Activated naive CD4-positive, alpha-beta T cell treated with anti-CD3 and anti-CD28 coated beads, Interleukin-2, amount 50 U/mL, for 16 hours (primary cell): ENCODE measurements at places on chromosomes 1 and 21.

DNA sequence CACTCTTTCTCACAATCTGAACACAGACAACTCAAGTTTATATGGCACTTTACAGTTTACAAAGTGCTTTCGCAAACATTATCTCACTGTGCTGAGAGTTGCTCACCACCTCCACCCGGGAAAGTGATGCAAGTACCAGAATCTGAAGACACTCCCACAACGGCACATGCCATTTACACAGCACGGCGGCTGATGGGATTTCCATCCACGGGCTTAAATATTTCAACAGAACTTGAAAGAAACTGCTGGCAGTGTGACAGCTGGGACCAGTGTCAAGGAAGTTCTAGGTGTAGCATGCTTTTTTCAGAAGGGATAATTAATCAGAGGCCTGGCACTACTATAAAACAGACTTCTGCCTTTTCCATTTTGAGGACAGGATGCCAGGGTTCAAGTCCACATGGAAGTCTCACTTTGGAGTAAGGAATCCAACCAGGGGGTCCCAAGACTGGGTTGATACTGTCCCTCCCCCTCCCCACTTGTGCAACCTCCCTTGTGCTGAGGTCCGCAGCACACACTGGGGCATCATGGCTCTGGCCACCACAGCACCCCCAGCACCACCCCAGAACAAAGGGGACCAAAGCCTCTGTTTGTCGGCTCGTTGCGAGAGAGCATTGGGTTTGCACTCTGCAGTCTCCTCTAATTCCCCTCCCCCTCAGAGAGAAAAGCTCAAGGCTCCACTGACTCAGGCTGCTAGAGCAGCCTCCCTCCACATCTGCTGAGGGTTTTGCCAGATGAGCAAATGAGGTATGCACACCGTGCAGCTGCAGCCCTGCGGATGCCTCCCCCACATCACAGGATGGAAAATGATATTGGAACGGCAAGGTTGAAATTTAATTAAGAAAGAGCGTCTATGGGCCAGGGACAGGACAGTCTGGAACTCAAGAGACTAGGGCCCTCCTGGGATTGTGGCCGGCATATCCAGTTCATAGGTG, 154.9 kb downstream of the TGFBR3 start:
- DNase-seq: peak; percentile 26

DNA sequence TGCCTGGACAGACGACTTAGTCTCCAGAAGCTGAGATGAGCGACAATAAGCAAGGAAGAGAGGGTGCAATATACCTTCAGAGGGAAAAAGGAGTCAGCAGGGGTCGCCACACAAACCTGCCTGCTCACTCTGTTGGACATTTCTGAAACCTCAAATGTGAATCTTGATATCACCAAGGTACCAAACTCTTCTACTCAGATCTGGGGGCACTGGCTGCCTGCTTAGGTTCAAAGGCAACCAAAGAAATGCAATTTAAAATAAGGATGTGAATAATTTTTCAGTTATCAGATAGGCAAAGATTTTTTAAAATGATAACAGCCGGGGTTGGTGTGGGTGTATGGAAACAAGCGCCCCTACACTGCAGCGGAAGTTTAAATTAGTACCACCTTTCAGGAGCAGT, 164.2 kb downstream of the HIVEP3 start:
- no peak for DNase-seq

DNA sequence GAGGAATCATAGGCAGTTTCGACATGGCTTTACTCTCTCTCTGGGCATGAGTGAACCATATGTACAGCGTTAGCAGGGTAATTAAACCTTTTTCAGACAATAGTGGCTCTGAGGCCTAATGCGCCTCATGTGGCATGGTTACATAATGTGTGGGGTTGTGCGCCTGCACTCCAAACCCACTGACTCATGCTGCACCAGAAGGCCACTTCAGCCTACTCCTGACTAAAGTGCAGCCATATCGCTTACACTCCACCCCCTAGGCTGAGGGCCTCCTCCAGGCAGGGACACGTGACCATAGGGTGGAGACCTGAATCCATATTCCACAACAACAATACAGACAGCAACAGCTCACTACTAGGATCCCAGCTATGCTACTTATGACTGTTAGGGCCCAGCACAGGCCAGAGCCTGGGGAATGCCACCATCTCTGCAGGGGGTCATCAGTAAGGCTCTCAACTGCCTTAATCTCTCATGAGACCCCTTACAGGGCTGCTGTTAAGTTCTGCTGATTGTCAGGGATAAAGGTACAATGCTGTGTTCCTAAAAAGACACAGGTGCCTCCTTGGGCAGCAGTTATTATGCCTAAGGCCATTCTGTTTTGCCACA, 13.4 kb upstream of the ODF2L start:
- no peak for DNase-seq

GRCh38 chr1:236762410-236762809, 32.7 kb upstream of the MTR start:
- no peak for DNase-seq

DNA sequence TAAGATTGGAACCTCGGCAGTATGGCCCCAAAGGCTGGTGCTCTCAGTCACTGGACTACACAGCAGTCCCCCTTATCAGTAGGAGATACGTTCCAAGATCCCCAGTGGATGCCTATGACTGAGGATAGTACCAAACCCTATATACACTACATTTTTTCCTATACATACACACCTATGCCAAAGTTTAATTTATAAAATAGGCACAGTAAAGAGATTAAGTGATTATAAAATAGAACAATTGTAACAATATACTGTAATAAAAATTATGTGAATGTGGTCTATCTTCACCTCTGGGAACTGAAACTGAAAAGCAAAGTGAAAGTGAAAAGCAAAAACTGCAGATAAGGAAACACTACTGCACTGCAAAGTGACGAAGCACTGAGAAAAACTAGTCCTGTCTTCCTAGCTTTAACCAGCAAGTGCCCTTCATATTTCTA, 96.8 kb downstream of the INTS7 start:
- DNase-seq: no peak

DNA sequence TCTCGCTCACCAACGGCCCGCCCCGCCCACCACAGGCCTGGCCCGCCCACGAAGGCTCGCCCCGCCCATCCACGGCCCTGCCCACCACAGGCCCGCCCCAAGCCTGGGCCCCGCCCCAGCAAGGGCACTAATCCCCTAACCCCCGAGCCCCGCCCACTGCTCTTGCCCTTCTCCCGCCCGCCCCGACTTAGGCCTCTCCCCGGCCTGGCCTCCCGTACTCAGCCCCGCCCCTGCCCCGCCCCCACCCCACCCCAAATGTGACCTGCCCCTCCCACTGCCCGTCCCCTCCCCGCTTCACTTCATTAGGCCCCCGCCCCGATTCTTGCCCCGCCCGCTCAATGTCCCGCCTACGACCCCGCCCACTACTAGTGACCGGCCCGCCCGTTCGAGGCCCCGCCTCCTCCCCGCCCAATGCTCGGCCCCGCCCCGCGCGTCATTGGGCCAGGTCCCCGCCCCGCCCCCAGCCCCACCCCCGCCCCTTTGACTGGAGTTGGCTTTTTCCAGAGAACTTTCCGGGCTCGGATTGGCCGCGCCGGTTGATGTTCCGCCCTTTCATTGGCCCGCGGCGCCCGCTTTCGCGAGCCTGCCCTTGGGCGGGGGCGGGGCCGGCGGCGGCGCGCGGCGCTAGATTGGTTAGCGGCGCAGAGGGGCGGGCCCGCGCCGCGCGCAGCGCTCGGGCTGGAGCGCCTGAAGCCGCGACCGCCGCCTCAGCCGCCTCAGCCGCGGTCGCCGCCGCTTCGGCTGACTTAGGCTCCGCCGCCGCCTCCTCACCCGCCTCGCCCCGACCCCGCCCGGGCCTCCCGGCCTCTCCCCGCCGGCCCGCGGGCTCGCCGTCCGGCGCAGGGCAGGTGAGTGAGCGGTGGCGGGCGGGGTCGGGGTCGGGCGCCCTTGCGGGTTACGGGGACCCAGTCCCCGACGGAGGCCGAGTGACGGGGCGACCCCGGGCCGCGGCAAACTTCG, at the start of gene PCBP3:
Gene PCBP3 (plus strand): TSS at position 705 of the 960 bp plus-strand sequence. CDS start 206,361 bp downstream, outside the sequence.
- DNase-seq: peak; percentile 96

GRCh38 chr1:153586347-153586746, 20.7 kb upstream of the S100A2 start:
- no peak for DNase-seq

DNA sequence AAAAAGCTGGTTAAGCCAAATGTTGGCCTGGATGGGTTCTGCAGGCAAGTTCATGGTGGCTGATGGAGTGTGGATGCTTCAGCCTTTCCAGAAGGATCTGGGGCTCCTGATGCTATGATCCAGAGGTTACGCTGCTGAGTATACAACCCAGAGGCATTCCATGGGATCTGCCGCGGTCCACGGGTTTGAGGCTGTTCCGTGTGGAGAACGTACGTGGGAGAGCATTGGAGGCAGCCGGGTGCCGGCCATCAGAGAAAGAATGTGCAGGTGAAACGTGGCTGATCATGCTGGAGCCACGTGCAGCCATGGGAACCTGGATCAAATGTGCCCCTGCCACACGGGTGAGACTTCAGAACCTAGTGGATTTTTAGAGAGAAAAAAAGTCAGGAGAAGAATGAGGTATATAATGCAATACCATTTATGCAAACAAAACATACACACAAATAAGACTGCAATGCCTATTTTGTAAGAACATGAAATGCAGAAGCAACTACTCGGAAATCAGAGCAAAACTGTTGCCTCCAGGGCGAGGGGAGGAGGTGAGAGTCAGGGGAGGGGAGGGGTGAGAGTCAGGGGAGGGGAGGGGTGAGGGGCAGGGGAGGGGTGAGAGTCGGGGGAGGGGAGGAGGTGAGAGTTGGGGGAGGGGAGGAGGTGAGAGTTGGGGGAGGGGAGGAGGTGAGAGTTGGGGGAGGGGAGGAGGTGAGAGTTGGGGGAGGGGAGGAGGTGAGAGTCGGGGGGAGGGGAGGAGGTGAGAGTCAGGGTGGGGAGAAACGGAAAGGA, 116.5 kb upstream of the C1orf174 start:
- DNase-seq: no peak

GRCh38 chr21:34809822-34810221, 141.0 kb downstream of the CLIC6 start:
- DNase-seq: no peak

GRCh38 chr1:65355031-65355712, 45.8 kb downstream of the DNAJC6 start:
- no peak for DNase-seq
